ENCODE measurements at places on chromosomes 4 and X.

GRCh38 chr4:146456681-146457080 lies 65.1 kb downstream of the SLC10A7 start:
- DNase-seq: no peak

DNA sequence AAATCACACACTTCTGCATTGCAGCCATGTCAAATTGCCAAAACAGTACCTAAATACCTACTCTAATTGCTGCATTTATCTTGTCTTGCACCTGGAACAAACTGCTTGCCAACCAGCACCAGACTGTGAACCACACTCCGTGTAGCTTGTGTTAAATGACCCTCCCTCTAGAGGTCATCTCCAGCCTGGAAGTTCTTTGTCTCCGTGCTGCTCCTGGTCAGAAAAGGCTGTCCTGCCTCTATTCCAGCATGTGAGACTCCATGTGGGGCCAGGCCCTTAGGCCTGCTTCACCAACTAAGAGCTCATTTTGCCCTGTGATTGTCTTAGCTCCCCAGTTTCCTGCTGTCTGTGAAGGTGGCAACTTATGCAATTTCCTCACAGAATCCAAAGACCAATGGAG lies 28.3 kb downstream of the CNGA2 start:
- DNase-seq: no peak

DNA sequence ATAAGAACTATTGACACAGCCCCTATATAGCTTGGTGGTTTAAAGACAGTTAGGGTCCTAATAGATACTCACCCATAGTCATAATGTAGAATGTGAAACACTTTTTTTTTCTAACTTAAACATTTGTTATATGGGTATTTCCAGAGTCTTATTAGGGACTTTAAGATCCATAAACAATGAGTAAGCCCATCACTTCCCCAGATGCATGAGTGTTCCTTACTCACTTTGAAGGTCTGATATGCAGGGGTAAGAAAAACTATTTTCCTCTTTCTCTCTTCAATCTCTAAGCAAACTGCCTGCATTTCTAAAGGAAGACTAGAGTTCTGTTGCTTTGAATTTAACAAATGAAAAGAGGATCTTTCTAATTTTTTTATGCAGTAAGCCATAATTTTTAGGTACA lies 443.6 kb upstream of the PITX2 start:
- no peak for DNase-seq

GRCh38 chr4:8534611-8535010 lies 45.6 kb upstream of the GPR78 start:
- no peak for DNase-seq
